ENCODE measurements at places on chromosomes 11 and 22.

- DNase-seq: no peak
Measured at GRCh38 chr11:14290422-14290821, 68.6 kb downstream of the RRAS2 start.

- no peak for DNase-seq
Measured at GRCh38 chr11:20080032-20080685, 80.1 kb downstream of the DBX1 start.

DNA sequence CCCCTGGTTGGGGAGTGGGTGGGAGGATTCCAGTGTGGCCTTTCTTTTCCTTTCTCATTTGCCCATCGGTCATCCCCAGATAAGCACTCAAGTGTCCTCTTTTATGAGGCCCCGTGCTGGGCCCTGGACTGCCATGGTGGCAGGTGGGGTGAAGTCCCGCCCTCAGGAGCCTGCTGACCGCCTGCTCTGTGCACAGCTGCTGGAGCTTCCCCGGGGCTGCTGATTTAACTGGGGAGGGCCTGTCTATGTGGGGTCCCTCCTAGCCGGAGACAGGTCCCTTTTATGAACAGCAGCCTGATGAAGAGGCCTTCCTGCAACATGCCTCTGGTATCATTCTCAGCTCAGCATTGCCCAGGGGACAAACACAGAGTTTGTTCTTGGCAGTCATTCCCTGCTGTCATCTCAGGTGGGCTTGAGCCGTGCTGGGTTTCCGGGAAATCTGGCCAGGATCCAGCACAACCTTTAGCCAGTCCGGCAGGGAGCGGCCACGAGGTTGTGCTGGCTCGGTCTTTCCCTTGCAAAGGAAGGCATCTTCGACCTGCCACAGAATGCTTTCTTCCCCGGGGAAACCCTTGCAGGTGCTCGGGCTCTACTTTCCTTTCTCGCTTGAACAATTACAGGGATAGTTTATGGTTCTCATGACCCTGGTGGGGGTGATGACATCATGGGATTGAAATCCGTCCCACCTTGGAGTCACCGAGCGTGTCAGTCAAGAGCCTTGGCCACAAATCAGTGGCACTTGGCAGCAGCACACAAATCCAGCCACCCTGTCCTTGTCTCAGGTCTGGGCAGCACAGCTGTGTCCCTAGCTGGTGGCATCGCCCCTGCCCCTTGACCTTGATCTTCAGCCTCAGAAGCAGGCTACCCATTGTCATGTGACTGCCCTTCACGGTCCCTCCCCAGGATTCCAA, 20.1 kb downstream of the ST14 start:
- no peak for DNase-seq

DNA sequence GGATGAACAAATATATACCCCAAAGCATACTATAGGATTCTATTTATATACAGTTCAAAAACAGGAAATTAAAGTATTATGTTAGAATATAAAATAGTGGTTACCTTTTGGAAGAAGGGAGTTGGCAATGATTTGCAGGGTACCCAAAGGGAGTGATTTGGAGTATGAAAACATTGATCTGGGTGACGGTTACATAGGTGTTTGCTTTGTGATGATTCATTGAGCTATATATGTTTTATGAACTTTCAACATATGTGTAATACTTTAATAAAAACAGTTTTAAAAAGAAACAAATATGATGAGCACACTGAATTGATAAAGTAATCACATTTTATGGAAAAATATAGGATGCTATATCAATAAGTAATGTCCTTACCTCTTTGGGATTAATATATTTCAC, 36.0 kb downstream of the C11orf65 start:
- DNase-seq: no peak

GRCh38 chr22:26542831-26543230, 30.6 kb upstream of the TFIP11 start:
- no peak for DNase-seq

DNA sequence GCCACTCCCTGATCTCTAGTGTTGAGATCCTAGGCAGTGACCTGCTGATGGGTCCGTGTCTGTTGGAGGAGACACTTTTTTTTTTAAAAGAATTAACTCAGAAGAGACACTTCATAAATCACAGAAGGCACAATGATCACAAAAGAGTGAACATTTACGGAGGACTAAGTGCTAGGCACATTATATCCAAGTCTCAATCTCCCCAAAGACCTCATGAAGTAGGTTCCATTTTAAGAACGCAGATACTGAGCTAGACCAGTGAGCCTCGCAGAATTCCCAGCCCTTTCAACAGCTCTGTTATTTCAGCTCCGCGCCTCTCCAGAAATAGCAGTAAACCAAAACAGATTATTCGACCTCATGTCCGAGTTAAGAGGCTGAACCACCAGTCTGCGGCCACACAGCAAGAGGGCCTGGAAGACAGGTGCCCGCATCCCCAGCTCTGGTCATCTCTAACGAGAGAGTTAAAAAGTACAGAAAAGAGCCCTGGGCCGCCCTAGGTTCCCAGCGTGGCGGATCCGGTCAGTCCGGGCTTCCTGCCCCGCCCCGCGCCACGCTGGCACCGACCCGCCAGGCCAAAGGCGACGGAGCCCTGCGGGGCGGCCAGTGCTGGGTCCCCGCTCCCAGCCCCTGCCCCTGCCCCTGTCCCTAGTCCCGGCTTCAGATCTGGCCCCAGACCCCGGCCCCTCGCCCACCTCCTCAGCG, 612 bp downstream of the XBP1 start:
- no peak for DNase-seq

DNA sequence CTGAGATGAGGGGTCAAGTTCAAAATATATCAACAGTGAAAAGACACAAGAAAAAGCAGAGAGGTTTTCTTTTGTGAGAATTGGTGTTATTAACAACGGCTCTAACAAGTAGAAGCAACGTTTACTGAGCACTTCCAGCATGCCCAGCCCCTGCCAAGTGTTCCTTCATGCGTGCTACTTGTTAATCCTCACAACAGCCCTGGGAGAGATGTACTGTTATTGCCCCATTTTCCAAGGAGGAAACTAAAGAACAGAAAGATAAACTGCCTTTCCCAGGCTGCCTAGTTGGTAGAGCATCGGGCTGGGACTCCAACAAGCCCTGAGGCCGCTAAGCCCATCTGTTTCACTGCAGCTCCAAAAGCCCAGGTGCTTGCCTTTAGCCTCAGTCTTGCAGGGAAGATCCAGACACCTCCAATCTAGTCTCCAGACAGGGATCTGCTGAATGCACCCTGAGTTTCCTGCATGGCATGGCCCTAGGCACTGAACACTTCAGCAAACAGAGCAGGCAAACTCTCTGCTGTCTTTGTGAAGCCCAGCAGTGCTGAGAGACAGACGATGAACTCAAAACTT, 25.5 kb downstream of the SPATA19 start:
- DNase-seq: no peak

DNA sequence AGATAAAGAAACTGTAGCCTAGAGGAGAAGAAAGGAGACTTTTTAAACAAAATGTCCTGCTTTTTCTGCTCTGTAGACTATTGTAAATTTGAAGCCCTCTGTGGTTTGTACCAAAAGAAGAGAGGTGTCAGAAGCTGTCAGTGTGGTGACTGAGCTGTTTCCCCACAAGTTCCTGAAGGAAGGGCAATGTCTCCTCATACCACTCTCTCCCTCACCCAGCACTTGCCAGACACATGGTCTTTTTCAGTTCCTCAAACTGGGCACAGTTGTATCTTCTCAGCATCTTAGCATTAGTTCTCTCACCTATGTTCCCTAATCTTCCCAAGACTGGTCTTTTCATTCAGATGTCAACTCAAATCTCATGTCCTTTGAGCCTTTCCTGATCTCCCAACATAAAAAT, 4.3 kb downstream of the BCO2 start:
- no peak for DNase-seq

GRCh38 chr22:40247976-40248375, 70.3 kb downstream of the TNRC6B start:
- DNase-seq: no peak

DNA sequence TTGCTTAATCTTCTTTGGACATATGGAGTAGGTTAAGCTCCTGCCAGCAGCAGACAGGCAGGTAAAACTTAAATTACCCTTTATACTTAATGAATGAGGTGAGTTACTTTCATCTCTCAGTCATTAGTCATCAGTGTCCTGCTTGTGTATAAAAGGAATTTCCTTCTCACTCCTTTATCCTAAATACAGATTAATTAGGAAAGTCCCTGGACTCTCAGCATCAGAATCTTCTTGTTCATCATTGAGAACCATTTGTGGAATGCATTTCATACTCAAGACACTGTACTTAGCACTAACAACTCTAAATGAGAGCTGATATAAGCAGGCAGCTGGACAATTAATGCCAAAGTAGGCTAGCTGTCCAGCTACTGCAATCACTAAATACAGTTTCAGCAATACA, 630.4 kb downstream of the METTL15 start:
- no peak for DNase-seq

GRCh38 chr11:83611031-83611430, 324.9 kb upstream of the CCDC90B start:
- no peak for DNase-seq

All from AG04449 (cell line).